Right hindlimb (tissue), 1 donor: ENCODE measurements at places on chromosomes 12 and 14.
A peak's percentile ranks its signal among the peaks of the same experiment; 100 is the strongest.

DNA sequence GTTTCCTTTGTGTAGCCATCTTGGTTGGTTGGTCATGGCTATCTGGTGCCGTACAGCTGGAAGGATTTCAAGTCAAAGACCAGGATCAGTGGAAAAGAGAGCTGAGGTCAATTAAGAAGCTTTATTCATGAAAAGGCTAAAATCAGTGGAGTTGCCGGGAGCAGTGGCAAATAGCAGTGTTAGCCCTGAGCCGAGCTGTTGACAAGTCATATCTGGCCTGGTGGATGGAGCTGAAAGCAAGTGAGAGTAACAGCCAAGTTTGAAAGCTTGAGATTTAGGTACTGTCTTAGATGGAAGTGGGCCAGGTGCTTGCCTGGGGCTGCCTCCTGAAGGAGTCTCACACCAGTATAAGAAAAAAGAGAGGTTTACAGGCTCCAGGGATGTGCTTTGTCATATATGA lies 9.0 kb downstream of the BATF start:
- no peak for DNase-seq

- no peak for DNase-seq
These were observed 185.7 kb downstream of the PRKD1 start for GRCh38 chr14:29741909-29742401.

DNA sequence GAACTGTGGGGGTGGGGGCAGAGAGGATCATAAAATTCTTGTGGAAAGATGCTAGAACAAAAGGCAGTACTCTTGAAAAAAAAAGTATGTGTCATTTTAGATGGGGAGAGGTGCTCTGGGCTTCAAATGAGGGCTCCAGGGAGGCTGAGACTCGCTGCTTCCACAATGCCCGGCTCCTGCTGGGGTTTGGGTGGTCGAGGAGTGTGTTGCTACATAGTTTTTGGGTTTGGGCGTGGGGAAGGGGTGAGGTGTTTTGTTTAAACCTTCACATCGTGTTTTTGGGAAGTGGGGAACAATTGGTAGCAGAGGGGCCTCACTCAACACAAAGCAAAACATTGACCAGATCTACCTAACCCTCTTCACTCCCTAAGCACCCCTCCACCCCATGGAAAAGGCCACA lies 8.1 kb downstream of the ISCA2 start:
- no peak for DNase-seq

DNA sequence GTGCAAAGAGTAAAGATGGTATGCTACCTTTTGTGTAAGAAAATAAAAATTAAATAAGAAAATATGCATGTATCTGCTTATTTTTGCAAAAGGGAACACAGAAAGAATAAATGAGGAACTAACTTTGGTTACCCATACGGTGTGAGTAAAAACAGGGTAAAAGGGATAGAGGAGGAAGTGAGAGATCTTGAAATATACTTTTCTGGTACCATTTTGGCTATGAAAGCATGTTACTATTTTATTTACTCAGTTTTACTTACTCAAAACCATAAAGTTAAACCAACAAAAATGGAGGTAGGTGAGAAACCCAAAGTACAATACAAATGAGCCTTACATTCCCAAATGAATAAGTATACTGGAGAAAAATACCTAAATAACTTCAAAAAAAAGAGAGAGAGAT lies 122.0 kb upstream of the EGLN3 start:
- no peak for DNase-seq

- DNase-seq: no peak
These were observed 72.9 kb downstream of the BLTP3B start for GRCh38 chr12:100069795-100070194.

DNA sequence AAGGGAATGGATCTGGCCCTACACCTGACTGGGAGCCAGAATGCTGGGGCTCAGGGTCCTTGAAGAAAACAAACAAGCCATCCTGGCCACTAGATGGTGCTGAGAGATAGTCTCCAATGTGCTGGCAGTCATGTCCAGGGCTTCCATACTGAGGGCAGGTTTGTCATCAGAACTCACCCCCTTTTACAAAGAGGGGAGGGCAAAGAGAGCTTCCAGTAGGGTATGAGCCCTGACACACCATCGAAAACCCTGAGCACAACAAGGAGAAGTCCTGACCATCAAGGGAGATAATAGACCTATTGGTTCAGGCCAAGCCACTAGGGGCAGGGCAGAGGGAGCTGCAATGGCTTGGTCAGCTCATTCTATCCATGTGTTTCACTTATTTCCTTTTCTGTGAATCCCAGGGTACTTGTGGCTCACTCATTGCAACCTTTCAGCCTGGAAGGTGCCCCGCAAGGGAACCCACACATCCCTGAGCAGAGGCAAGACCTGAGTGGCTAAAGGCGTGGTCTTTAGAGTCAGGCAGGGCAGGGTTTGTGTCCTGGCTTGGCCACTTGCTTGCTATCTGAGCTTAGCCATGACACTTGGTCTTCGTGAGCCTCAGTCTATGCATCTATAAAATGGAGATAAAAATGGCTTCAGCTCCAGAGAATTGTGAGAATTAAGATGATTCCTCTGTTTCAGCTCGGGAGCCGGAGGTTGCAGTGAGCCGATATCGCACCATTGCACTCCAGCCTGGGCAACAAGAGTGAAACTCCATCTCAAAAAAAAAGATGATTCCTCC lies 6.2 kb upstream of the PLEKHH1 start:
- DNase-seq: peak; percentile 23

GRCh38 chr14:76323331-76324050 lies 52.4 kb upstream of the ESRRB start:
- DNase-seq: no peak

GRCh38 chr12:125331342-125332052 lies 266.3 kb downstream of the AACS start:
- DNase-seq: no peak

DNA sequence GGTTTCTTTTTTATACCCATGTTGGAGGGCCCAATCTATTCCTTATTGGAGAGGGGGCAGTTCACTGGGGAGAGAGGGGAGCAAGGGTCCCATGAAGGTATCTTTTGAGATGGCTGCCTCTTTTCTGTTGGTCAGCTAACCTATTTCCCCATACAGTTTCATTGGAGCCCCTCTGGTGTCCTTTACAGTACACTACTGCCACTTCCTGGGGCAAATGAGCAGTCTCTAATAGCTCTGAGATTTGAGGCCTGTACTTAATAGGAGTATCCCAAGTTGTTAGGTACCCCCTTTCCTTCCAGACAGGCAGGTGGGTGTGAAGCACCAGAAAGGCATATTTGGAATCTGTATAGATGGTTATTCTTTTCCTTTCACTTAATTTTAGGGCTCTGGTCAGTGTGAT lies 41.3 kb upstream of the RNU6-8 start:
- DNase-seq: no peak

DNA sequence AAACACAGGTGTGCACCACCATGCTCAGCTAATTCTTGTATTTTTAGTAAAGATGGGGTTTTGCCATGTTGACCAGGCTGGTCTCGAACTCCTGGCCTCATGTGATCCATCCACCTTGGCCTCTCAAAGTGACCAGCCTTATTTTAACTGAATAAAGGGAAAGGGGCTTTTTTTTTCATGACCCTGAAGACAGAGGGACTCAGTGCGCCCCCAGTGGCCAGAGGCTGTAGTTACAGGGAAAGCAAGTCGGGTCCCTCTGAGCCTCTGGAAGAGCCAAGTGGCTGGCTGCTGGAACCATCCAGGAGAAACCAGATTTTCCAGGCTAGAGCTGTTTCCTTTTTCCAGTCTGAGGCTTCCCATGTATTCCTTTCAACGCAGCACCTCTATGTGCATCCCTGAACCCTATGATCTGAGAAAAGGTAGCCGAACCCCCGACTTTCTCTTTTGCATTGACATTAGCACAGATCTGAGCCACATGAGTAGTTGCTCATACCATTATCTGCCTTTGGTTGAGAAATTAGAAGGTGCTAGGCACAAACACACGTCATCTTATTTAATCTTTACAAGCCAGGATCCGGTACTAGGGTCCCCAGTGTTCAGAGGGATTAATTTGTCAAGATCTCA lies 342.7 kb downstream of the CACNA1C start:
- DNase-seq: peak; percentile 49

GRCh38 chr14:68404146-68404527 lies 388.7 kb downstream of the ZFP36L1 start:
- DNase-seq: no peak

DNA sequence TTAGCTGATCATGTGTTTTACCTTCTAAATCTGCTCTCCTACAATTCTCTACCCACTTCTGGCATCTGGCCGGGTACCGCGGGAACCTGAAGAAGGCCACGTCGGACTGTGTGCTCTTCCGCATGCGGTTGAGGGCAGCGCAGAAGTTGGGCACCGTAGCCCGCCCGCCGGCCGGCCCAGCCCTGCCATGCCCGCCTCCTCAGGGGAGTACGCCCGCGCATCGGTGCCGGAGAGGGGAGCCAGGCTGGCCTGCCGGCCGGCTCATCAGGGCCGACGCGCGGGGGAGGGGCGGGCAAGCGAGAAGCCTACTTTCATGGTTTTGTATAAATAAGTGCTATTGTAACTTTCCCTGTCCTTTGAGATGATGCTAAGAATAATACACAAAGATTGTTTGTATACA lies 19.9 kb upstream of the ADAMTS20 start:
- no peak for DNase-seq
